ENCODE measurements at places on chromosomes 7 and 10. TPM values are rescaled to one million over a fixed set of nuclear protein-coding genes. Genes with fewer than 3 reads are reported as not detected.

Gene MYL10
- total RNA-seq, result not detected

Gene PCDH15
- total RNA-seq, result not detected

Gene UCMA
- total RNA-seq, result not detected

Gene SEMA3C
- total RNA-seq, result 70.9 TPM

Gene STOX1
- 22.7 TPM for total RNA-seq

Gene GAD2
- not detected for total RNA-seq

Gene SCART1
- total RNA-seq, result 1.8 TPM

Gene KIAA1549
- total RNA-seq, result 2.1 TPM

Gene SPDYE18
- not detected for total RNA-seq
